ENCODE measurements at places on chromosomes 4 and X.

- no peak for DNase-seq
Observed at GRCh38 chr4:3866813-3867129, 100.6 kb downstream of the ADRA2C start.

- DNase-seq = no peak
Observed at GRCh38 chrX:150198776-150199175, 164.3 kb upstream of the MAMLD1 start.

GRCh38 chr4:85776579-85776978, 301.6 kb downstream of the ARHGAP24 start:
- peak; percentile 43 for DNase-seq

DNA sequence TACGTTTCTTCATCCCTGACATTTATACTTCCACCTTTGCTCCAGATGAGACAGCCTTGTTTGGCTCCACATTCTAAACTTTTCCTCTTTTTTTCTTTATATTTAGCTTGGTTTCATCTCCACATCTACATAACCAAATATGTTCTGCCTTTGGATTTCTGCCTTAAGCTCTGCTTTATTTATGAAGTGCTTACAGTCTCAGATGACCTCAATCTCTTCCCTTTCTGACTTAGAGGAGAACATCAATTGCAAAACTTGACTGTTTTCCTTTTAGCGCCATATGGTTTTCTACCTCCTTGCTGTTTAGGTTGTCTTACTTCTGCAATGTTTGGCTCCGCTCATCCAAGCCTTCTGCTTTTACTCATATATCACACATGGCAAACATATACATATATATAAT, 7.5 kb downstream of the ASB5 start:
- peak; percentile 29 for DNase-seq

GRCh38 chr4:129322920-129323319, 227.0 kb downstream of the C4orf33 start:
- no peak for DNase-seq

GRCh38 chr4:25065932-25066590, 35.3 kb upstream of the LGI2 start:
- no peak for DNase-seq

DNA sequence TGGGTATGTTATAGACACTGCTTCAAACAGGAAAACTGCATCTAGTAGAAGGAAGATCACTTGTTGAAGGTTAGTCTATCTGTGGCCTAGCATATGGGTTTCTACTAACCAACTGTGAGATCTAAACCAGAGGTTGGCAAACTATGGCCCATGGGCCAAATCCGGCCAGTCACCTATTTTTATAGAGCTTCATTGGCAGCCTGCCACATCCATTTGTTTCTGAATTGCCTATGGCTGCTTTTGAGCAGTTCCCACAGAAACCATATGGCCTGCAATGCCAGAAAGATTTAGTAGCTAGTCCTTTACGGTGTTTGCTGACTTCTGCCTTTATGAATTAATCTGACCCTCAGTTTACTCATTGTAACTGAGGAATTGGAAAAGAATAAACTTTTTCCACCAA, 71.1 kb downstream of the MID1 start:
- DNase-seq = no peak

Data from mesenchymal stem cell (in vitro differentiated cells and primary cell).